COLO829 (cell line): ENCODE measurements at places on chromosomes 11 and 22.
A peak's percentile ranks its signal among the peaks of the same experiment; 100 is the strongest.

GRCh38 chr11:444396-445144, 2.8 kb upstream of the ANO9 start:
- DNase-seq: peak; percentile 42

- DNase-seq: no peak
Measured at GRCh38 chr11:61529537-61530225, 21.1 kb downstream of the LRRC10B start.

GRCh38 chr11:124865181-124865901, at the start of gene ROBO3:
Gene ROBO3 (plus strand): TSS chr11:124865432. CDS start chr11:124865578, 146 bp downstream.
- DNase-seq: no peak

- DNase-seq: no peak
Measured at GRCh38 chr11:94544646-94545263, 1.0 kb downstream of the FUT4 start.

- DNase-seq: no peak
Measured at GRCh38 chr22:43381693-43382092, 30.1 kb upstream of the MPPED1 start.

DNA sequence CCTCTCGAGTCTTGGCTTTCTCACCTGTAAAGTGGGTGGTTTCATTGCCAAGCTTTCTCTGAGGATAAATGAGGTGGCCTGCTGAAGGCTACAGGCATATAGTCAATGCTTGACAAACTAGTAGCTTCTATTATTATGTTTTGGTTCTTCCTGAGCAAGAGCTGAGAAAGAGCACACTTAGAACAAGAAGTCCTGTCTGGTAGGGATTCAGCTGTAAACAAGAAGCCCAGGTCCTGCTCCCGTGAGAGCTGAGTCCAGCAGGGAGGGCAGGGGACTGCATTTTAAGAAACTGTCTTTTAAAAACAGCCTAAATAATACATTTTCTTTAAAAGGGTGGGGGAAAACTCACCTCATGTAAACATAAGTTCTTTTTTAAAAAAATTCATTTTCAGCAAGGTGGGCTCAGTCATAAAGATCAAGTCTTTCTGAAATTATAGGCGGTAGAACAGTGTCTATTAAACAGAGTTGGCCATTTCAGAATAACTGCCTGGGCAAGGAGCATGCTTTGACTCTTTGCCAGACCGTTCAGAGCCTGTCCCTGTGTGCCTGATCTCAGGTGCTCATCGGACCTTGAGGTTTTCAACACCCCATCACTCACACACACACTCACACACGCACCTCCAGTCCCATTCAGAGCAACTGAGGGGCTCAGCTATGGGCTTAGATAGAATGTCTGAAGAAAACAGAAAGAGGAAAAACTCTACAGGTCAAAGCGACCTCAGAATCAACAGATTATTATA, 29.2 kb upstream of the MYO18B start:
- no peak for DNase-seq

GRCh38 chr11:100080381-100080780, 606.7 kb upstream of the ARHGAP42 start:
- no peak for DNase-seq

GRCh38 chr11:24408202-24408601, 88.7 kb upstream of the LUZP2 start:
- no peak for DNase-seq

GRCh38 chr11:28763151-28763550, 655.0 kb downstream of the METTL15 start:
- DNase-seq: no peak

DNA sequence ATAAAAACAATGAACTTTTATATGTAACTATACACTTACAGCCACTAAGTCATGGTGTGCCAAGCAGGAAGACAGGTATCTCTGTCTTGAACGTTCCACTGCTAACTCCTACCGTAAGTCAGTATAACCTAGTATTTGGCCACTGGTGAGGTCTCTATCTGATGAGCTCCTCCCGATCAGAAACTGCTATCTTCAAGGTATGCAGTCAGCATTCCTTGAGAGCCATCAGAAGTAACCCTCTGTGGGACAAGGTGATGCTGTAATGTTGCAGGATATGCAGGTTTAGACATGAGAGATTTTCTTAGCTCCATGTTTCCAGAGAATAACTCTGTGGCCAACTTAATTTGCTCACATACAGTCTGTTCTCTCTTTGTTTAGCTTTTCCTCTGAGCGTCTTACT, 397.9 kb upstream of the CCDC90B start:
- no peak for DNase-seq

GRCh38 chr11:20084921-20085814, 75.1 kb downstream of the DBX1 start:
- no peak for DNase-seq

DNA sequence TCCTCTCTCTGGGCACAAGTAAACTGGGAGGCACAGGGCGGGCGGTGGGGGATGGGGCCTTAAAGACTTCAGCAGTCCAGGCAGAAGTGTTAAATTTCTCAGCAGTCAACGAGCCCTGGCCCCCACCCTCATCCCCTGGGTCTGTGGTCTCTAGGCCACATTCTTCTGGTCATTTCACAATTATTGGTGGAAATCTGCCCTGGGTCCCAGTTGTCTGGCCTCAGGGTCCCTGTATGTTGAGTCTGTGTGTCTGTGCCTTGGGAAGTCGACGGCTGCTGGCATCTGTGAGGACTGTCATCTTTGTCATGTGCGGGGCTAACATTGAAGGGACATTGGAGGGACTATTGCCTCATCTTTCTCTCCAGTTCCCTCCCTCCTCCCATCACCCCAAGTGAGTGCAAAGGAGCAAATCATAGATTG, 1.7 kb downstream of the TSPAN18 start:
- no peak for DNase-seq

- DNase-seq: no peak
Measured at GRCh38 chr11:96082002-96082899, 158.3 kb upstream of the MTMR2 start.

- DNase-seq: no peak
Measured at GRCh38 chr11:110199184-110199981, 97.0 kb downstream of the RDX start.

DNA sequence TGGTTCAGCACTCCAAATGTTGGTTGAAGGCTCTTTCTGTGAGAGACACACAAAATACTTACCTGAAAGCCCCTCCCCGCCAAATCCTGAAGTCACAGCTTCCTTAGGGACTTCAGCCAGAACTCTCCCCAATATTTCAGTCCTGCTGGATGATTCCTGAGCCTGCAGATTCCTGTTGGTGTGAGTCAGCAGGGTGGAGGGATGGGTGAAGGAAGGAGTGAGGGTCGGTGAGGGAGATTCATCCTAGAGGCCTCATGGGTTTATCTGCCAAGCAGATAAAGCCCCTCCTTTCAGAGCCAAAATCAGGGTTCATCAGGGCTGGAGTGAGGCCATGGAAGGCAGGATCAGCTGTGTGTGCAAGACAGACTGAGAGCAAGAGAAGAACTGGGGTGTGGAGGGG, 37.9 kb downstream of the SMIM38 start:
- no peak for DNase-seq

GRCh38 chr11:84833488-84834088, 793.6 kb downstream of the DLG2 start:
- DNase-seq: no peak

- DNase-seq: no peak
Measured at GRCh38 chr11:66011239-66011784, 496 bp upstream of the CST6 start.

DNA sequence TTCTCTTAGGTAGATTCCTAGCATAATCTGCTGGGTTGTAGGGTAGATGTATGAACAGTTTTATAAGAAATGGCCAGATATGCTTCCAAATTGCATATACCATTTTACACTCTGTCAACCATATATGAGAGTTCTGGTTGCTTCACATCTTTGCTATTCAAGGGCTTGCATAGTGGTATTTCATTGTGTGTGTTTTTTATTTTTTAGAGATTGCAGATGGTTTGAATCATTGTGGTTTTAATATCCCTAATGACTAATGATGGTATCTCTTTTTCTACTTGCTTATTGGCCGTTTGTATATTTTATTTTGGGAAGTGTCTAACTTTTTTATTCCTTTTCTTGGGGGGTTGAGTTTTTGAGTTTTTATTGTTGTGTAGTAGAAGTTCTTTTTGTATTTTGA, 26.9 kb downstream of the RNF214 start:
- no peak for DNase-seq

DNA sequence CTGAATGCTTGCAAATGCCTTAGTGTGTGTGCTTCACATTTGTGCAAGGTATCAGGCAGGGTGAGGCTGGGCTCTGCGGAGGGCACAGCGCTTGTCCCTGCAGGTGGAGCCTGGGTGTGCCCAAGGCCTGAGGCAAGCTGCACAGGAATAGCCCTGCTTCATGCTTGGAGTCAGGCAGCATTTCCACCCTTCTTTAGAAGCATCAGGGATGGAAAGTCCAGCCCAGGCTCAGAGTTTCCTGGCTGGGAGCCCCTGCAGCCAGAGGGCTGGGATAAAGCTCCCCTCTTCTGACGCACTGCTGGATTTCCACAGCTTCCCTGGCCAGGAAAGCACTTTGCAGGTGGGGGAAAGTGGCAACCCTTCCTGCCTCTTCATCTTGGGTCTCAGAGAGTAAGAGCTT, 63.4 kb downstream of the GALNT18 start:
- DNase-seq: no peak

GRCh38 chr11:3732671-3733436, 61.7 kb upstream of the CHRNA10 start:
- no peak for DNase-seq

DNA sequence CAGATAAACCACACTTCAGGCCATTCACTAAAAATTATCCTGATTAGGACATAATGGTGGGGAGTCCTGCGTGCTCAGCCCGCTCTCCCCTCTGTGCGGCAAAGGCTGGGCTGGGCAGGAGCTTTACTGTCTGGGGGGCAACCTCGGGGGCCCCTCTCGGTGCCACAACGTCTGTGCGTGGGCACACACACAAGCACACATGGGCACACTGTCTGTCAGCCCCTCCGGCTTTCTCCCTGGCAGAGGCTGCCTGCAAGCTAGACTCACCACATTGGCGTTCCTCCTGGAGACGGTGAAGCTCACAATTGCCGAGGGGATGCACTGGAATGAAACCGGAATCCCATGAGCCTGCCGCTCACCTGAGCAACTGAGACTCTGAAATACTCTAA, 5.2 kb downstream of the MLC1 start:
- DNase-seq: no peak

DNA sequence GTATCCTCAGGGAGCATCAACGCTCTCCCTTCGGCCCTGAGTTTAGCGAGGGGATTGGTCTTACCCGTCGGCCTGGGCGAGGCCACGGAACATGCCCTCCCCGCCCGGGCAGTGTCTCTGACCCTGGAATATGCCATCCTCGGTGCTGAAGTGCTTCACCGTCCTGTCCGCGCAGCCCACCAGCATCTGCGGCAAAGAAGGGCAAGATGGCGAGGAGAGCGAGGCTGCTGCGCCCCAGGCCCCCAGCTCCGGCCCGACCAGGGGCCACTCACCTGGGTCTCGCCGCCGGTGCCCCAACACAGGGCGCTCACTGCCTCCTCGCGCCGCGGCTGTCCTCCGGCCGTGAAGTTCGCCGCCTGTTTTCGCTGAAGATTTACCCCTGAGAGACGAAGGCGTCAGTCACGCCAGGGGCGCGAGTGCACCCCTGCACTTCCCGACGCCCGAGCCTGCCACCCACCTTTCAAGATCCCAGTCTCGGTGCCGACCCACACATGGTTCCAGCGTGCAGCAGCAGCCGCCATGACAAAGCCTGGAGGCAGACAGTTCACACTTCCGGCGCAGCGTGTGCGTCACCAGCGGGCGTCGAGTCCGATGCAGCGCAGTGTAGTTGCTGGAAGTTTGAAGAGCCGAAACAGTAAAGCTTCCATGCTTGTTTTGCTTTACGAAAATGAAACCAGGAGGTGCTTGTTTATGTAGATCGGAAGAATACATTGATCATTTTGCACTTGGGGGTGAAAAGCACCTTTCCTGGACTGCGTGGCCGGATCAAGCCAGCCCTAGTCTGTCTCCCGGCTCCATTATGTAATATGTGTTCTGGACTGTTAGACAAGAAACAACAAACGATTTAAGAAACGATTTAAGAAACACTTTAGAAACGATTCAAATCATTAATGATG, at the start of gene WDR74:
WDR74 (minus strand) TSS at position 541 of the 896 bp plus-strand sequence; CDS start at position 521, 20 bp downstream.
- DNase-seq: peak; percentile 79

- DNase-seq: no peak
Measured at GRCh38 chr11:22317656-22318055, 20.5 kb upstream of the SLC17A6 start.

GRCh38 chr11:31871310-31872075, 60.4 kb upstream of the PAX6 start:
- no peak for DNase-seq

GRCh38 chr11:22006901-22007300, 186.0 kb upstream of the ANO5 start:
- no peak for DNase-seq

GRCh38 chr11:27485930-27486773, 13.6 kb upstream of the LGR4 start:
- peak; percentile 55 for DNase-seq

- no peak for DNase-seq
Measured at GRCh38 chr11:102430158-102430836, 22.3 kb downstream of the TMEM123 start.

GRCh38 chr22:22933807-22934542, 46.4 kb downstream of the IGLL5 start:
- no peak for DNase-seq

DNA sequence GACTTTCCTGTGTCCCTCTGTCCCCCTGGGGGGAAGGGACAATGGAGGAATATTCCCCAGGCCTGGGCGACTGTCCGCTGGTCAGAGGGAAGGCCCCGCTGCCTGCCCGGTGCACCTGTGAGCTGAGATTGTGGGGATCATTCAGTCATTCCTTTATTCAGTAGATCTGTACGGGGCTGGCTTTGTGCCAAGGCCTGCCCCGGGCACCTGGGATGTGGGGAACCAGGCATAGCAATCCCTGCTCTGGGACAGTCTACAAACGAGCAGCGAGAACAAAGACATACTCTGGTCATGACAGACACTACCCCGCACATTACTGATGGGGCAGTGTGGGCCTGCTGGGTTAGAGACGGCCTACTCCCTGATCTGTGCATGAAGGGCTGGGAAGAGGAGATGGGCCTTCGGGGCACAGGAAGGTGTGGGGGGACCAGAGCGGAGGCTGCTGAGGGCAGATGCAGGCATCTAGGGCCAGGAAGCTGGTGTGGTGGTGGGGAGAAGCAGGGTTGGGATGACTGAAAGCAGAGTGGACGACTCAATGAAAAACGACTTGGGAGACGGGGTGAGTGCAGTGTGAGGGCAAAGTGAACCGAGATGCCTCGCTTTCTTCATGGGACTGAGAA, 1.8 kb upstream of the MYO7A start:
- no peak for DNase-seq

GRCh38 chr11:2074266-2074825, 64.8 kb downstream of the IGF2 start:
- DNase-seq: no peak

DNA sequence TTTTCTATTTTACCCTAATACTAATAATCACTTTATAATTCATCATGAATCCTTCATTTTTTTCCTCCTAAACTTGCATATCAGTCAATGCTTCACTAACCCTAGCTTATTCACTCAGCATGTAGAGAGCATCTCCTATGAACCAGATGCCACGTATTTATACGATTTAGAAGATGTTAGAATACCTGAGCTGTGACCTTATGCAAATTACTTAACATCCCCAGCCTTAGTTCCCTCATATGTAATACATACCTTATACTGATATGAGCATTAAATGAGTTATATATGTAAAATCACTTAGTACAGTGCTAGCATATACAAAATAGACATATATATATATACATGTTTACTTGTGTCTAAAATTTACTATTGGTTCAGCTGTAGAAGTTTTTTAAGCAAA, 9.0 kb downstream of the FAM76B start:
- no peak for DNase-seq
